ENCODE measurements at places on chromosomes 6 and 20.

DNA sequence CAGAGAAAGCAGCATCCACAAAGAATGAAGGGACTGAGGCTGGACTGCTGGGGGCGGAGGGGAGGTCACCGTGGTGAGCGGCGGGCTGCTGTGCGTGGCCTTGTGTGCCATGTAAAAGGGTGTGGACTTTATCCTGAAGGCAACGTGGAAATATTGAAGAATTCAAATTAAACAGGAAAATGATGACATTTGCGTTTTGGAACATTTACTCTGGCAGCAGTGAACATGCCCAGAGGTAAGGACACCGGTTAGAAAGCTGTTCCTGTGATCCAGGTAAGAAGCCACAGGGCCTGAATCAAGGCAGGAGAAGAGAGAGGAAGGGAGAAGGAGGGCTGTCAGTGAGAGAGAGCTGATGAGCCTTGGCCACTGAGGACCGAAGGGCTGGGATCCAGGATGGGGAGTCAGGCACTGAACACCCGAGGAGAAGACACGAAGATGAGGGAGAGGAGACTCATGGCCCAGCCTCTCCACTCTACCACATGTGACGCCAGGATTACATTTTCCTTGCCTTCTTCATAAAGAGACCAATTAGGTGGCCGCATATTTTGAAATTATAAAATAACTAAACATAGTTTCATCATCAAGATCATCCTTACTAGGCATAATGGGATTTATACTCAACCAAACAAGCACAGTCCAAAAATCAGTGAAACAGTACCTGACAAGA lies 58.4 kb downstream of the TRAM2 start:
- no peak for DNase-seq

DNA sequence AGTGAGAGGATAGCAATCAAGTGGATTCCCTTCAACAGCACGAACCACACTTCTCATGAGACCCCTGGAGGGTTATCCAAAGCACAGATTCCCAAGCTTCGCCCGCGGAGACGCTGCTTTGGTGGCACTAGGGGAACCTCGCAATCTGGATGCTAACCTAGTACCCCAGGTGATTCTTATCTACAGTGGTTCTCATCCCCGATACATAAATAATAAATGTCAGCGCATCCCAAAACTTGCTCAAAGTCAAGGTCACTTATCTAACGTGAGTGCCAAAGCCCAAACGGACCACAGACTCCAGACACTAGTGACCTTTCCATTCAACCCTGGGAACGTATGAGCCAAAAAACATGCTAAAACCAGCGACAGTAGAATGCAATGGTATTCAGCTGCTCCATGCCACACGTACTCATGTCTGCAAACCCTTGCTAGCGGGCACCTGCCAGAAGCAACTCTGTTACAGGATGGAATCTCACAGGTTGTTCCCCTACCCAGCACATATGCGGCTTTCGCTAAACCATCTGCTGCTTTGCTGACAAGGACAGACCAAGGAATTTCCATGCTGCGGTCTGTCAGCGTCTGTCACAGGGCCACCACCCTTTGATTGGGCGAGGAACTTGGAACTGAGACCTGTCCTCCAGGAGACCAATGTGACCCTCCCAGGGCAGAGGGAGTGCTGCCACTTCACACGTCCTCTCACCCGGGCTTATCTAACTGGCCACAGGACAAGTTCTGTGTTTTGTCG lies 16.8 kb downstream of the MYLK4 start:
- no peak for DNase-seq

- DNase-seq = no peak
Measured at GRCh38 chr20:44021900-44022299, 107.2 kb downstream of the TOX2 start.

DNA sequence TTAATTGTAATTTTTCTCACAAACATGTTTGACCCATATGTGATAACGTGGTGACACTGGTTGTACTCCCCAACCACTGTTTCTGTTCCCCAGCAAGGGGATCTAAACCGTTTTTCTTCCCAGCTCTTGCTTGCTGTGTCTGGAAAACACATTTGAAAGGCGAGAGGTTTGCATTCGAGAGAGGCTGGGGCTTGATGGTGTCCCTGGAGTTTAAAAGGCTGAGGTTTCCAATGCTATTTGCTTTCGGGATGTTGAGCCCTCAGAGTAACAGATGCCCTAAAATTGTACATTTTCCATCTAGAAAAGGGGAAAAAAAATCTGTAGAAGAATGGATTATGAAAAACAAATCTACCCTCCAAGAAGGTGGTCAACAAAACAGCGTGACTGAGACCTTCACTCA lies 35.4 kb downstream of the AKAP12 start:
- DNase-seq = no peak

- no peak for DNase-seq
Measured at GRCh38 chr6:157265186-157265585, 58.1 kb downstream of the TMEM242 start.

DNA sequence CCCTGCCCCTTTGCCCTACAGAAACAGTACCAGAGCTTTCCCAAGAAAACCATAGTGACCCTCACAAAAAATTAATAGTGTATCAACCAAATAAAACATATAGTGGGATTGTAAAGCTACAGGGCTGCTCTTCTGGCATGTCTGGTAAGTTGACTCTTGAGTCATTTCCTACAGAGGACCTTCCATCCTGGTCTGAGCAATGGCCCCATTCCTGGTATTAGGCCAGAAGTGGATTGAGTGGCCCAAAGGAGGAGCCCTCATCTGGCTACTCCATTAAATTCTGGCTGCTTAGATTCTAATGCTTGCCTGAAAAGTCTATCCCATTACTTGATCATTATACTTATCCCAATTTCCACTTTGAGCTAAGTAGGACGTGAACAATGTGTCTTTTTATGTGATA lies 150.9 kb upstream of the HMGN3 start:
- DNase-seq = no peak

GRCh38 chr6:134240665-134241431 lies 77.1 kb downstream of the SGK1 start:
- DNase-seq = no peak

DNA sequence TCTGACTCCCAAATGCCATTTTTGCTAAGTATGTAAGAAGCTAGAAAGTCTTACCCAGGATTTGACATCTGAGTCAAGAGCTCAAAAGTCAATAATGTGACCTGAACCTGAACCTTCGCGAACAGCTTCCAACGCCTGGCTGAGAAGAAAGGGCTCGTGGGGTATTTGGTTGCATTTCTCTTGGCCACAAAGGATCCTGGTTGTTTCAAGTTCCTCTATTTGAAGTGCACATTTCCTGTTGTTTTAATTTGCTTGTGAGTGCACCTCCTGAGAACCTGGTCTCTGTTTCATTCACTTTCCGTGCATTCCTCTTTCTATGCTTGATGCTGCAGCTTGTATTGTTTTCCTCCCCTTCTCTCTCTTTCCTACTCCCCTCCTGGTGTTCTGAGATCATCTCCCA lies 212.5 kb downstream of the FOXA2 start:
- no peak for DNase-seq

DNA sequence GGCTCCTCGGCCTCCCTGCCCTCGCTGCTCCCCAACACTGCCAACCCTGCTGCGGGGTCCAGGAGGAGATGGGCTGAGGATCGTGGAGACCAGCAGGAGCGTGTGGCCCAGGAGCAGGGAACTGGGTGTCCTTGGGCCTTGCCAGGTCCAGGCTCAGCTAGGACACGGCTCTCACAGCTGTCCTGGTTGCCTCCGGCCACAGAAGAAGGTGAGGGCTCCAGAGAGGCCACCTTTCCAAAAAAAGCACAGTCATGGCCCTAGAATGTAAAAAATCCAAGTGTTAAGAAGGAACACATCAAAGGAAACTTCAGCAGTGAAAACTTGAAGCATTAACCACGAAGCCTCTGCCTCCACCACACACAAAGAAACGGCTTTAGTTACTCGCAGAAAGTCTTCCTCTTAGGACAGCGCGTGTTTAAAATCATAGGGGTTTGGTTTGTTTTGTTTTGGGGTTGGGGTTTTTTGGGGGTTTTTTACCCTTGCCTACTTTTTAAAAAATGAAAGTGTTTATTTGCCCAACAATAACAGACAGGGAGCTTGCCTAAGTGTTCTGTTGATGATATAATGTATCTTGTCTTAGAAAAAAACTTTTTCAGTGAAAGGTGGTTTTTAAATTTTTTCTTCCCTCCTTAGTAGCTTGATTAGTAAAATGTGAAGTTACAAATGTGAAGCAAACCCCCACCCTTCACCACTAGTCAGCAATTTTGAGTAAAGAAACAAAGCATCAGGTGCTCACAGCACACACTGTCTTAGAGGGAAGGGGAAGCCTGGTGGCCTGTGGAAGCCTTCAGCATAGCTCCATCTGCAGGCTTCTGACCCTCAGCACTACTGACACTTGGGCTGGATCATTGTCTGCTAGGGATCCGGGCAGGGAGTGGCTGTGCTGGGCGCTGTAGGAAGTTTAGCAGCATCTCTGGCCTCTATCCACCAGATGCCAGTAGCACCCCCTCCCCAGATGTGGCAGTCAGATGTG lies 60.0 kb downstream of the PTPN1 start:
- DNase-seq = peak; percentile 24

DNA sequence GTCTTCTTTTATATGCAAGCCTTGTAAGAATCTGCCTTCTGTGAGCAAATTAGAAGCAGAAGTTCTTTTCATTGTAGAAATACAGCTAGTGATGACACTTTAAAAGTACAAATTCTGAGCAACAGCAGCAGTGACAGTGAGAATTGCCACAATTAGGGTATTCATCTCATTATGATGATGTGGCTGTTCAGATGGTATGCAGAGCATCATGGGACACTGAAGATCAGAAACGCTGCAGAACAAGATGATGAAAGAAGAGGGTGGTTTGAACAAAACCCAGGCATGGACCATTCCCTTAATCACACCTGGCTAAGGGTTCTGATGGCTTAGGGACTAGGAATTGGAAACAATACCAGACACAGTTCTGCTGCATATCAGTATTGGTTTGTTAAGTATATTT lies 312.7 kb upstream of the TBX18 start:
- no peak for DNase-seq

DNA sequence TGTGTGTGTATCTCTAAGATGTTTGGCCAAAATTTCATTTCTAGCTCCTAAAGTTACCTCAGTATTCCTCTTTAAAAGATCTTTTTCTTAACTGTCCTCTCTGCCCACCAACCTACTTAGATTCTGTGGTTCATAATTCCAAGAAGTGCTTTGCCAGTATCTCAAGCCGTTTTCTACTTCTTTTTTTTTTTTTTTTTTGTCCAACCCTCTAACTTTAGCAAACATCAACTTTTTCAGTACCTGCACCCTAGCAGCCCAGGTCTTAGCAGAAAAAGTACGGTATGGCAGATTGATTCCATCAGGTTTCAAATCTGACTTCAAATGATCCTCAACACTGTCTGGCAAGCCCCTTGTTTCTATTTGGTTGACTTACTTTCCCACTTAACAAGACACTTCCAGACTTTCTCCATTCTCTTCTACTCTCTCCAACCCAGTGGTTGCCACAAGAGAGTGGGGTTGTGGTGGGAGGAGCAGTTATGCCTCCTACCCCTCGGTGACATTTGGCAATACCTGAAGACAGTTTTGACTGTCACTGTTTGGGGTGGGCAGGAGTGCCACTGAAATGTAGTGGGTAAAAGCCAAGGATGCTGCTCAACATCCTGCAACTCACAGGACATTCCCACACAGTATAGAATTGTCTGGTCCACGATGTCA lies 10.8 kb upstream of the MAN1A1 start:
- no peak for DNase-seq

DNA sequence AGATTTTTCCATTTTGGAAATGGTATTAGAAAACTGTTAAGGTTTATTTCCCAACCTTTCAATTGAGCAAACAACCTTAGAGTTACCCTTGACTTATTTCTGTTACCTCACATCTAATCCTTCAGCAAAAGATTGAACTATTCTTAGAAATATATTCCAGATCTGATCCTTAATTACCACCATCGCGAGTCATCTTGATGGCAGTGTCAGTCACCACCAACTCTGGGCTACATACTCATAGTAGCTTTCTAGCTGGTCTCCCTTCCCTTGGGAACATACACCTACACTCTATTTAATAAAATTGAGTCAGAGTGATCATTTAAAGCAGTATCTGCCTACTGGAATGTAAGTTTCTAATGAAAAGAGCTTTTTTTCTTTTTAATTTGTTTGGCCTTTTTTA lies 308.2 kb downstream of the EYS start:
- no peak for DNase-seq

DNA sequence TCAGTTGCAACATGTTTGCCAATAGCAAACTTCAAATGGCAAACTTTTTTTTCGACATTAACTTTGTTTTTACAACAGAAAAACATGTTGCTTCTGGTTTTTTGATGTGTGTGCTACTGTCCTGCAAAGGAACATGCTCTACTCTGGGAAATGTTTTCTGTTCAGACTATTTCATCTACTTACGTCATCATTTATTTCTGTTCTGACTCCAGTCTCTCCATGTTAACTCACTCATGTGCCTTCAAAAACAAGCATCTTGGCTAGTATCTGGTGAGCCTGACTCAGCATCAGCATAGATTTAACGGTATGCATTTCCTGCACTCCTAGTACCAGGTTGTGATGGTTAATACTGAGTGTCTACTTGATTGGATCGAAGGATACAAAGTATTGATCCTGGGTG lies 36.1 kb upstream of the MAP7 start:
- DNase-seq = no peak

GRCh38 chr6:165821754-165822153 lies 158.7 kb upstream of the PDE10A start:
- DNase-seq = no peak

DNA sequence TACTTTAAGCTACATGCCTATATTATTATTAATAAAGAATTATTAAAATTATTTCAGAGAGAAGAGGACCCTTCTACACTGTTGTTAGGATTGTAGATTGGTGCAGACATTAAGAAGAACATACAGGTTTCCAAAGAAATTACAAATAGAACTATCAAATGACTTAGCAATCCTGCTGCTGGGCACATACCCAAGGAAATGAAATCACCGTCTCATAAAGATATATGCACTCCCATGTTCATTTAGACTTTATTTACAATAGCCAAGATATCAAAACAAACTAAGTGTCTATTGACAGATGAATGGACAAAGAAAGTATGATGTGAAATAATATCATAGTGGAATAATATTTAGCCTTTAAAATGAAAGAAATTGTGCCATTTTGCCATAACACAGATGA lies 687.7 kb upstream of the POU3F2 start:
- no peak for DNase-seq

- DNase-seq = no peak
Measured at GRCh38 chr20:17835934-17836300, 132.7 kb downstream of the SNX5 start.

- DNase-seq = no peak
Measured at GRCh38 chr6:12311106-12311505, 20.9 kb downstream of the EDN1 start.

GRCh38 chr20:35595456-35595855 lies 20.2 kb upstream of the SPAG4 start:
- no peak for DNase-seq

DNA sequence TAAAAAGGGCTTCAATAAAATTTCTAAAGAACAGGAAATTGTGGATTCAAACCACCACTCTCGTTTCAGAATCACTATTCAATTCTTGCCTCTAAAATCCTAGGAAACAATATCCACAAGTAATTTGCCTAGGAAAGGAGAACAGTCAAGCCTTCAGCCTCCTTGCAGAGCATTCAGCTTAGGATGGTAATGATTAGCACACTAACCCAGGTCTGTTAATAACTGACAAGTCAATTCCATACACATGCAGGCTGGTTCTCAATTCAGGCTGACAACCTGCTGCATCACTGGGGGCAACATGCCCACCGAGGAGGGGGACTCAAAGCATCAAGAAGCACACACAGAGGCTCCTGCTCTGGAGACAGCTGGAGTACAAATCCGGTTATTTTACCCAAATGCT lies 57.6 kb downstream of the GMDS start:
- no peak for DNase-seq

GRCh38 chr6:154301839-154302752 lies 54.5 kb downstream of the IPCEF1 start:
- no peak for DNase-seq

- DNase-seq = peak; percentile 73
Measured at GRCh38 chr6:36912586-36912985, 26.8 kb downstream of the C6orf89 start.

Measured in WERI-Rb-1 (cell line).